Adrenal gland (tissue), 19 donors: ENCODE measurements at places on chromosomes 2 and 18. TPM values are rescaled to one million over a fixed set of nuclear protein-coding genes. Genes with fewer than 3 reads are reported as not detected.

RAX gene
- polyA plus RNA-seq = not detected

RUFY4 gene
- 0.09 TPM for polyA plus RNA-seq

AKAIN1 gene
- polyA plus RNA-seq = 5.4 TPM

GRCh38 chr2:33223856-33224255, 252.6 kb upstream of the RASGRP3 start:
- DNase-seq = no peak

DNA sequence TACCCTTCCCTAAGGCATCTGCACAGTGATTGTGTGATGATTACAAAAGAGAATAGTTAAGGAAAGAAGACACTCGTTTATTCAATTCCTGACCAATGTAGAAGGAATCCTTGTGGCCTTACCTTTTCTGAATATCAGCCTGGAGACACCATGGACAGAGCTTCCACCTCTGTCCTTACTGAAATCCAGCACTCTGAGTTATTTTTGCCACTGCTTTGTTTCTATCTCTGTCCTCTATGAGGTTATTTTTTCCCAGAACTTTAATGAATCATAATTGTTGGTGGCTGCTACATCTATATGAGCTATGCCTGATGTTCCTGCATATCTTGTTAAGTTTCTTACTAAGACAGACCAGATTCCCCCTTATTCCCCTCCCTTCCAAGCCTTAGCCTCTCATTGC, 275.1 kb downstream of the SETBP1 start:
- no peak for DNase-seq
